ENCODE measurements at places on chromosomes 12 and 14.

DNA sequence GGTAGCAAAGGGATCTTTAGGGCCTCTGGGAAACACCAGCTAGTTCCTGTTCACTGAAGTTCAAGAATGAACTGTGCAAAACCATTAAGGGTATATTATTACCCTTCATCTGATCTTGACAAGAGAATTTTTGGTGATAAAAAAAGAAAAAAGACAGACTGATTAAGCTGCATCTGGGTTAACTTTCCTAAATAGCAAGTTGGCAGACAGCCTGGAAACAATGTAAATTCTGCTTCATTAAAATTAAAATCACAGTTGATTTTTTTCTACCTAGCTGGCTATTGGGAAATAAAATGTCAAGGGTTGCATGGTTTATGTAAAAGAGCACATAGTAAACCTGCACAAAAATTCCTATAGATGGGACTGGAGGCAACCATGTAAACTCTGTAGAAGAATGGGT lies 126.6 kb upstream of the PRKD1 start:
- DNase-seq = no peak

DNA sequence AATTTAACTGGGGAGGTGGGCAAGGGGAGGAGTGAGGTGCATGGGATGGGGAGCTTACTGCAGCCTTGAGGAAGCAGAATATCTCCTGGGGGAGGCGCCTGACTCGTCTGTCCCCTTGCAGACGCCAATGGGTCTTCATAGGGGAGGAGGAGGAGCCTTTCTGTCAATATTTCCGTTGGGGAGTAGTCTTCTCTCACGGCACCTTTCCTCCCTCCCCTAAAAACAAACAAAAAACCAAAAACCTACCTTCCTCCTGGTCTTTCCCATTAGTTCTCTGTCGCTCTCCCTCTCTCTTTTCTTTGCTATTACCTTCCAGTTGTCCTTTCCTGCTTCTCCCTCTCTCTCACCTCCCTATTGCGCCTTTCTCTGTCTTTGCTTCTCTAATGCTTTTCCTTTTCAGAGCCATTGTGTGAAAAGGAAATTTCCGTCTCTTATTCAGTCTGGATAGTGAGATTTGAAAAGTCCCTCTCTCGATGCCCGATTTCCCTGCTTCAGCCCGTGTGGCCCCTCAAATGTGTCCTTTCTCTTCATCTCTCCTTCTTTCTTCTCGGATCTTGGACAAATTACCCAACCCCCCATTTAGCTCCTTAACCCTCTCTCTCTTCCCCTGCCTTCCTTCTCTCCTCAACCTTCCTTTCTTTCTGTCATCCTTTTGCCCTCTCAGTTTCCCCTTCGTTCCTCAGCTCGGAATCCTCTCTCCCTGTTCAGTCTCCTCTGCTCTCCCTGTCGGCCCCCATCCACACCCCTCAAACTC lies 5.9 kb downstream of the GPR84 start:
- DNase-seq = no peak

DNA sequence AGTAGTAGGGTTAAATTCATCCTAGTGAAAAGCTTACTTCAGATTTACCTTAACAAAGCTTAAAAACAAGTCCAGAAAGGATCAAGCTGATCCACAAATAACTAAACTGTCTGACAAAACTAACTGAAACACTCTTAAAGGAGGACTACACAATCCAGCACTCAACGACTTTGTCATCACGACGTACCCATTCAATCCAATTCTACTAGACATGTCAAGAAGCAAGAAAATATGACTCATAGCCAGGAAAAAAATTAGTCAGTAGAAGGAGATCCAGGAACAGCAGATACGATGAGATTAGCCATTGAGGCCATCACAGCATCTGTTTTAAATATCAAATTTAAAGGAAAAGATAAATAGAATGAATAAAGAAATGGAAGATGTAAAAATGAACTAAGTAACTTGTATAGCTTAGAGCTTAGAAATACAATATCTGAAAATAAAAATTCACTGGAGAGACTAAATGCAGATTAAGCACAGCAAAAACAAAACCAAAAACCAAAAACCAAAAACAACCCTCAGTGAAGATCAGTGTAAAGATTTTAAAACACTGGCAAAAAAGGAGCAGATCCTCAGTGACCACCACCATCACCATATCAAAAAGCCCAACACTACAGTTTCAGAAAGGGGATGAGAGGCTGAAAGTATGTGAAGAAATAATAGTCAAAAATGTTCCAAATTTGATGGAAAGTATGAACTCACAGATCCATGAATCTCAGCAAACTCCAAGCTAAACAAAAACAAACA lies 95.0 kb upstream of the CCND2 start:
- DNase-seq = no peak

DNA sequence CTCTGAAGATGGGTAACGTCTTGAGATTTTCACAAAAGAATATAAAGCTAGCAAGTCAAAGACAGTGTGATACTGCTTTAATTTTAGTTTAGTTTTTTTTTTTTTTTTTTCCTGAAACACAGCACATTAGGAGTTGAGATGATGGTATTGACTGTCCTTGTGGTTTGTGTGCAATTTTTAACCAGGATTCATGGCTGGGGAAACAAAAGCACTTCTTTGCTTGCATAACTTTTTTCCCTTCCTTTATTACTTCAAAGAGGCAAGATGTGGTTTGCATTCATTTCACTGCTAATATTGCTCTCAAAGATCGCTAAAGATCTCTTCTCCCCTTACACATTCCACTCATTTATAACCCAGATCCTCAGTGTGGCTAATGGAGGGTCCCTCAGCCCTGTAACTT lies 157.1 kb upstream of the PZP start:
- DNase-seq = no peak

DNA sequence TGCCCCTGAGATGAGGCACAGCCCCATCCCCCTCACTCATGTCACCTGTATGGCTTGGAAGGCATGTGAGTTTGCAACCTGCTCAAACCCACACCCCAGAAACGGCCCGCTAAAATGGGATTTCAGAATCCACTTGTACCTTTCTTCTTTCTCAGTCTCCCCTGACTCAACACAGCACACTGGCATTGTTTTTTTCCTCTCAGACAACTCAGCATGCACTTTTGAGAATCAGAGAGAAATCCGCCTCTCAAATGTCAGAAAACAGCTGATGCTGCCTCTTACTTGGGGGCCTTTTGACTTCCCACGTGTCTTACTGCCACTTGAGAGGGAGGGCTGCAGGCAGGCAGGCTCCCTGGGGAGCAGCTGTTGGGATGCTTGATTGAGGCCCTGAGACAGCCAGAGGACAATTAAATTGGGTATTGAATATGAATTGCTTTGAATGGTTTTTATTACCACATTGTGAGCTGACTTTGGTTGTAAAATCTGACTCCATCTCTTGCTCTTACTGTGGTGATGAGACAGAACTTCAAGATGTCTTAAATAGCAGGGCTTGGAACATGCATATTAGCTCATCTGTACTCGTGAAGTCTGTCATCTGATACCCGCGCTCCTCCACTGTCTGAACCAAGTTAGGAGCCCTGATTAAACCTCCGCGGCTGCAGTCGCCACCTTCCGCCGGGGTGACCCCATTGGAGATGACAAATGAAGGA lies 96.6 kb downstream of the APAF1 start:
- DNase-seq = no peak

- no peak for DNase-seq
Measured at GRCh38 chr14:37597538-37597913, 2.1 kb downstream of the TTC6 start.

DNA sequence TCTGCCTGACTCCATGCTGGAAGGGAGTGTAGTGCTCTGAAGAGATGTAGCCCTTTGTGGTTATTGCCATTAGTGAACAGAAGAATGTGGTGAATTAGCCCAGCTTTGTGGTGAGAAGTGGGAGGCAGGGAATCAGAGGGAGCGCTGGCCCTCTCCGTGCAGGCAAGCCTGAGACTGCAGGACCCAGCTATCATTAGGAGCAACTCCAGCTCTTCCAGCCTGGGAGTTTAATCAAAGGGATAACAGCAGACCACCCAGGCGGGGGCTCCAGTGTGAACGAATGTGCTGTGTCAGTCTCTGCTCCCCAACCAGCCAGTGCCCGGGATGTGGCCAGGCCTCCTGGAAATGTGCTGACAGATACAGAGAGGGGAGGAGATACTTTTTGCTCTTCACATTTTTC lies 142.7 kb downstream of the TTLL5 start:
- DNase-seq = no peak

- DNase-seq = no peak
Measured at GRCh38 chr14:101008196-101008595, 104.7 kb upstream of the RTL1 start.

DNA sequence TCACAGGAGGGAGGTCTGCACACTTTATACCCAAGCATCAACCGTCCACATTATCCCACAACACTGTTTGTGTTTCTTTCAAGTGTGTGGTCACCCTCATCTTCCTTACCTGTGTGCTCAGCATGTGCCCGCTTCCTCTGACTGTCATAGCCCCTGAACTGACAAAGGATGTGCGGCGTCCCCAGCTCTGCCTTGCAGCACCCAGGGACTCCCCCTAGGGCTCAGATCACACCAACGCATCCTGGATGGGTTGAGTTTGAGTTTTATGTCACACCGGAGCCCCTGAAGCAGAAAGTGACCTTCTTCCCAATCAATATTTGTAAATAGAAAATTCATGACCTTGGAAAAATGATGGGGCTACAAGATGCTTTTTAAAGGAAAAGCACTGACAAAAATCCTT lies 770.7 kb upstream of the TMEM132C start:
- no peak for DNase-seq

GRCh38 chr14:102105369-102105768 lies 18.5 kb upstream of the HSP90AA1 start:
- no peak for DNase-seq

- DNase-seq = no peak
Measured at GRCh38 chr12:57106021-57106708, 5.0 kb downstream of the STAT6 start.
